ENCODE measurements at places on chromosomes 5 and 9.

- no peak for DNase-seq
Measured at GRCh38 chr5:122304471-122305215, 7.4 kb upstream of the SNCAIP start.

DNA sequence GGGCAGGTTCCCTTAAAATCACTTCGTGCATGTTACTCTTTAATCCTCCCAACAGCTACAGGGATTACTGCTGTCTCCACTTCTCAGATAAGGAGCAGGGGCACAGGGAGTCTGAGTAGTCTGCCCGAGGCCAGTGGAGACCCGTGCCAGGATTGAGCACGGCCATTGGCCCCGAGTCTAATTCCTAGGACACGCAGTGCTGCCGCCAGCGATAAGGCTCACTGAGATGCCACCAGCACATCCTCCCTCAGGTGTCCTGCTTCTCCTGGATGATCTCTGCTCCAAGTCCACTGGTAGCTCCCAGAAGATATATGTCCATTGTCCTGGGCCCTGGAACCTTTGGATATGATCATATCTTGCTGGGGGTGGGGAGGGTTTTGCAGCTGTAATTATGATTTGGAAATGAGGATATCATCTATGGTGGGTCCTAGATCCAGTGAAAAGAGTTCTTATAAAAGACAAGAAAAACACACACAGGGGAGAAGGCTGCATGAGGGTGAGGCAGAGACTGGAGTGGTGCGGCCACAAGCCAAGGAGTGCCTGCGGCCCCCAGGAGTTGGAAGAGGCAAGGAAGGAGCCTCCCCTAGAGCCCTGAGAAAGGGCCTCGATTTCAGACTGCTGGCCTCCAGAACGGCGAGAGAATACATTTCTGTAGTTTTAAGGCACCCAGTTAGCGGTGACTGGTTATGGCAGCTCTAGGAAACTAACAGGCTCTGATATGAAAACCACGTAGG is 19.4 kb upstream of the MED10 start:
- no peak for DNase-seq

GRCh38 chr5:58961631-58962280 is 378.9 kb downstream of the RAB3C start:
- no peak for DNase-seq

- DNase-seq = no peak
Measured at GRCh38 chr5:122102825-122103224, 24.8 kb upstream of the LOX start.

- no peak for DNase-seq
Measured at GRCh38 chr9:127263664-127264063, 910 bp upstream of the GARNL3 start.

All from AG04449 (cell line).